ENCODE measurements at places on chromosomes 12 and 14. TPM values are rescaled to one million over a fixed set of nuclear protein-coding genes. Genes with fewer than 3 reads are reported as not detected.

GRCh38 chr12:122422730-122423257, 325 bp upstream of the CLIP1 start:
- no peak for DNase-seq

DNA sequence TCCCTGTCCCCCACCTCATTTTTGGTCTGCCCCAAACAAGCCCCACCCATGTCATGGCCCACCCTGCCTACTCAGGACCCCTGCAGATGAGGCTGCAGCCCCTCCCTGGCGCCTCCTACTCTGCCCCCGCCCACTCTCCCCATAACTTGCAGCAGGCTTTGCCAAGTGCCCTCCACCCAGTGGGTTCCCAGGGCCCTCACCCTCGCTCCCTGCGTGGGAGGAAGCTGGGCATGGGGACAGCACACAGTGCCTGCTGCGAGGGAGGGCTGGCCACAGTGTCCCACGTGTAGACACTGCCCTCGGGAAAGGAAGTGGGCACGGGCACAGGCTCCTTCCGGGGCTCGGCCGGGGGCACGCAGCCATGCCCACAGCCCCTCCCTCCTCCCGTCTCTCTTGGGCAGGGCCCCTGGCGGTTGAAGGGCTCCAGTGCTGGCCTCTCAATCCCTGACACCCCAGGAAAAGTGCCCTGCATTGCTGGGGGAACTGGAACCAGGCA, 9.4 kb downstream of the AKT1 start:
- DNase-seq, result no peak

DNA sequence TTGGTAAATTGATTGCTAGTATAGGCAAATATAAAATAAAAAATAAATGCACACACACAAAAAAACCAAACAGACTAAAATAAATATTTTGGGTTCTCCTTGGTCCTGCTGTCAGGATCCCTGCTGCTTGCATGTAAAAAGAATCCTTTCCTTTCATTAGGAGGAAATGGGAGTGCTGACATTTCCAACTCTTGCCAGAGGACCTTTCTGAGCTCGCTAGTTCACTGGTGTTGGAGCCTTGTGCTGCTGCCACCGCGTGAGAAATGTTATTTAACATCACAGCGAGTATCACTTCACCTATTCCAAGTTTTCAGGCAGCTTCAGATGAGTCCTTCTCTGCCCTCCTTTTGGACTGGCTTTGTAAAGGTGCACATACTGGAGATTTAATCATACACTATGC, 358.9 kb downstream of the NPAS3 start:
- peak; percentile 7 for DNase-seq

- DNase-seq, result no peak
These were observed 53.4 kb downstream of the SPTB start for GRCh38 chr14:64826333-64826732.

DNA sequence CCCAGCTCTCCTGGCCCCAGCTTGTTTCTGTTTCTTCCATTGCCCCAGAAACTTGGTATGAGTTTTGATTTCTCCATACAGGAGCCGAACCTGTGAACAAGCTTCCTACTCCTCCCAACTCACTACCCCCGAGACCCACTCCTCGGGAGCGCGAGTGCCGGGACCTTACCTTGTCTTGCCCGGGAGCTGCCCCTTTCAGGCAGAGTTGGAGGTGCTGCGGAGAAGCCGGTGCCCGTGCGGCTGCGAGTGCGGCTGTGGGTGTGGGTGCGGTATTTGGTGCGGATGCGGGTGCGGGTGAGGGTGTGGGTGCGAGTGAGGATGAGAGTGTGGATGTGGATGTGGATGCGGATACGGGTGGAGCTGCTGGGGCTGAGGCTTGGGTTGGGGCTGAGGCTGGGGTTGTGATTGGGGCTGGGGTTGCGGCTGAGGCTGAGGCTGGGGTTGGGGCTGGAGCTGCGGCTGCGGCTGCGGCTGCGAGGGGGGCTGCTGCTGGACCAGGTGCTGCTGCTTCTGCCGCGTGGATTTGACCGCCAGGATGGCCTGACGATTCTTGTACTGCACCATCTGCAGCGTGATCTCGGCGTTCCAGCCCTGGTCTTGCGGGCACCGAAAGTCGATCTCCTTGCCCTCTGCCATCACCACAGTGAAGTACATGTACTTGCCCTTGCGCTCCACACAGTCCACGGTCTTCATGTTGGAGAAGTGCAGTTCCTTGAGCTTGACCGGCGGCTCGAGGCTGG, 1.1 kb downstream of the PHLDA1 start:
- DNase-seq, result peak; percentile 66

- DNase-seq, result no peak
These were observed 8.9 kb upstream of the TCL1B start for GRCh38 chr14:95677179-95677835.

DNA sequence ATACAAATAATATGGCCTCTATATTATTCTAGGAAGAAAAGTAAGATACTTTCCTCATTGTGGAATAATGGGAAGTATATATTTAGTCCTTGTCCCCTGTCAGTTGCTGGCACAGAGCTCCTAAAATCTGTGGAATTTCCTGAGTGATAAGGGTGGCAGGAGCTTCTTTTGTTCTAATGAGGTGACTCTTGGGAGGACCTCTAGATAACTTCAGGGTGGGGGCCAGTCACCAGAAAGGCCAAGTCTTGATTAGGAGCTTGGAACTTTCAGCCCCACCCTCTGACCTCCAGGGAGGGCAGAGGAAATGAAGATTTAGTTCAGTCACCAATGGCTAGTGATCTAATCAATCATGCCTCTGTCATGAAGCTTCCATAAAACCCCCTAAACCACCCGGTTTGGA, 179.9 kb upstream of the PRICKLE1 start:
- no peak for DNase-seq

- no peak for DNase-seq
These were observed 32.1 kb upstream of the STON2 start for GRCh38 chr14:81432219-81432661.

- DNase-seq, result no peak
These were observed 58.7 kb upstream of the CCND2 start for GRCh38 chr12:4214877-4215228.

DNA sequence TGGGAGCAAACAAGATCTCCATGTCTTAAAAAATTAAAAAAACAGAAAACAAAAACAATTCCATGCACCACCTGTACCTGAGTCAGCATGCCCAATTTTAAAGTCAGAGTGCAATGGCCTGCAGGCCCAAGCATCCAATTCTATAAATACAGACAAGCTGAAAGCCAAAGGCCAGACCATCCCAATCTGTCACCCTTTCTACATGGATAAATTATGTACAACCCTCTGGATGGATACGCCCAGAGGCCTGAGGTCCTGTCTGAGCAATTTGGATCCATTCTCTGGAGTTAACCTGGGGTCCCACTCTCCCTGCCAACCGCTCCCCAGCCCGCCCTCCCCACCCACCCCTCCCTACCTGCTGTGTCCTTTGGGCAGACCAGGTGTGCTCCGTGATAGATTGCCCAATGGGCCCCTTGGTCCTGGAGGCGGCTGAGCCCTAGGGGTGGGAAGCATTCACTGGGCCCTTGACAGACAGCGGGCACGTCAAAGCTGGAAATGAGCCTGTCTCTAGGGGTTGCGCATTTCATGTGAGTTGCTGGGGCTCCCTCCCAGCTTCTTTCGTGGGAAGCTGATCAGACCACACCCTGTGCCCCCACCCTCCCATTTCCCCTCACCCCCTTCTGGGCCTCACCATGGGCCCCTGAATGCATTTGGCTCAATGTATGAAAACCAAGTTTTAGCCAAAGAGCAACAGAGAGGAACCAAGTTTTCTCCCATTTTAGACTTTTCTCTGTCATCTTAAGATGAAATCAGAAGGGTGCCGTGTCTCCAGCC, 171.3 kb downstream of the BCL11B start:
- no peak for DNase-seq

DNA sequence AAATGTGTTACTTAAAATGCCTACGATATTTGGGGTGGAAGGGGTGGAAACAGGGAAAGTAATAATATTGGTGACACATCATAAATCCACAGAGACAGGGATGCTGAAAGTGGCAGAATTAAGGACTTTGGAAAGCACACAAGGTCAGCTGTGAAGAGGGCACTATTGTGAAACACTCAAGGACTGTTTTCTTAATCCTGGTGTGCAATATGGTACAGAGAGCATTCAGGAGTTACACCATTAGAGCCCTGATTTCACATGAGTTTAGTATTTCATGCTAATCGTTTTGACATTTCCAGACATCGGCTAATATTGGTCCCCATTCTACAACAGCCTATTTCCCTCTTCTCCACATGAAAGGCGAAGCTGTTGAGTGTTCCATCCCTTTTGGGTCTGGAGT, 219.2 kb downstream of the MSRB3 start:
- DNase-seq, result no peak

DNA sequence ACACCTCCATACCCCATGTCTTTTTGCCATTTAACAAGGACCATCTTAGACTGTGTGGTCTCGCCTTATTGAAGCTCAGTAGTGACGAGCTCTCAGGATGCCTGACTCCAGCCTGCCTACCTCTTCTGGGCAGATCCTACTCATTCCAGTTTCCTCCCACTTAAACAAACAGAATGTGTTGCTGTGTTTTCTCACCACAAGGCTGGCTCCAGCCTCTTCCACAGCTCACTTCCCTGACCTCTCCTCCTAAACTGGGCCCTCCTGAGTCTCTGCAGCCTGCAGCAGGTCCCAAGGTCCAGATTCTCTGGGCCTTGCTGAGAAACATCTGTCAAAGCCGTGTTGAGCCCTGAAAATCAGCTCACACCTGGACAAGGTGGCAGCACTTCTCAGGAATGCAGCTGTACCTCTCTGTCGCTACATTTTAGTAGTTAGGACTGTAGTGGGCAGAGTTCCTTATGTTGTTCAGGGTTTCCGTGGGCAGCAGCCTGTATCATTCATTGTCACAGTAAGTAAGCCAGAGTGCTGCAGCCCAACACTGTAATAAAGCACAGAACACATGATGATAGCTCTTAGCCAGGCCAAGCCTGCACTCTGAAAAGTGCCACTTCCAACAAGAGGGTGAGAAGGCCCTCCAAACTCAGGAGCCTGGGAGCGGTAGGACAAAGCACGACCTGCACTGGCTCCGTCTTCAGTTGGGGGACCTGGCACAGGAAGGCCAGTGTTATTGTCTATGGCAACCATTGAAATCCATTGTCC, 68.5 kb downstream of the NKX2-1 start:
- no peak for DNase-seq

DNA sequence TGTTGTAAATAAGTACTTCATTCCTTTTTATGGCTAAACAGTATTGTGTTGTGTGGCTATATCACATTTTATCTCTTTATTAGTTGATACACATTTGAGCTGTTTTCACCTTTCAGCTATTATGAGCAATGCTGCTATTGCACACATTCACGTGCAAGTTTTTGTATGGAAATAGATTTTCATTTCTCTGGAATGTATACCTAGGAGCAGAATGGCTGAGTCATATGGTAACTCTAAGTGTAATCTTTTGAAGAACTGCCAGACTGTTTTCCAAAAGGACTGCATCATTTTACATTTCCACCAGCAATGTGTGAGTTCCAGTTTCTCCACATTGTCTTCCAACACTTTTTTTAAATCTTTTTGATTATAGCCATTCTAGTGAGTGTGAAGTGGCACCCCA, 134.0 kb downstream of the SRGAP1 start:
- DNase-seq, result no peak

DNA sequence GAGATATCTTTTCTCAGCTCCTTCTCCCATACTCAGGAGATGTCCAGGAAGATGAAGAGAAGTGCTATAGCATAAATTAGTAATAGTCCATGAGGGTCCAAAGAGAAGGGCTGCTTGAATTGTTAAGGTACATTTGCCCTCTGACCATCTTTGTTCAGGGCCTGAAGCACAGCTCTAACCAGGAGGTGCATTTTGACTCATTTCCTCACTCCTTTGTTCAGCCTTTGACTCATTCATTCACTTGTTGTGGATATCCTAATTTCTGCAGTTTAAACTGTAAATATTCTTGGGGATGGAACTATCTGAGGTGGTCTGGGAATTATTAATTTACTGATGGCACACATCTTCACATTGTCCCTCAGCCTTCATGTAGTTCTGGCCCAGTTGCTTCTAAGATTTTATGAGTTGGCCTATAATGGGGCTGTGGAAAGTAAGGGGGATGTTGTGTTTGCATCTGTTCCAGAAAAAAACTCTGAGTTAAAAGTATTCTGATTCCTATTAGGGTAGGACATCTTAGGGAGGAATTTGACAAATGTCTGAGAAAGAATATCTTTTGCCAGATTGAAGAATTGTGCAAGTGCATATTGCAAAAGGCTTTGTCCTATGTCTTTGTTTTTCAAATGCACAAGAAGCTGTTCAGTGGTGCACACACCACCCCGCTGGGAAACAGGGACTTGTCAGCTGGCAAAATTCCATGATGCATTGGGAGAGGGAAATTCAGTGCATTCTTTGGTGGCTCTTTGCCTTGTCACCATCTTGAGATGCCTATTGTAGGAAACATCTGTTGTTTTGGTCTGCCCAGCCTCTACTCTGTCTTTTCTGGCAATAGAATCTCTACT, 22.1 kb downstream of the SMOC1 start:
- DNase-seq, result no peak

DNA sequence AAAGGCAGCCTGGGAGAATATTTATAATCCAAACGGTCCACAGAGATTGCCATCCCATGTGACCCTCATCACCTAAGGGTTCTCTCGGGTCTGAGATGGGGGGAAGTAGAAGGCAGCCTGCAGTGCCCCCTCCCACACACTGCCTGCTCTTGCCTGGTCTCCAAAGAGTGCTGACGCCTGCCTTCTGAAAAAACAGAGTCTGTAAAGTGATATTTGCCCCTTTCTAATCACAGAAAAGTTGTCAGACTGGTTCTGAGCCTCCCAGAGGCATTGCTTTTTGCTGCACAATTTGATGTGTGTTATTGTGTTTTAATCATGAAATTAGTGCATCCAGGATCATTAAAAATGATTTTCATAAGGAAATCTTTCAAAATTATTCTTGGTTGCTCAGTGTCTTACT, 59.2 kb downstream of the TMEM30B start:
- DNase-seq, result no peak

DNA sequence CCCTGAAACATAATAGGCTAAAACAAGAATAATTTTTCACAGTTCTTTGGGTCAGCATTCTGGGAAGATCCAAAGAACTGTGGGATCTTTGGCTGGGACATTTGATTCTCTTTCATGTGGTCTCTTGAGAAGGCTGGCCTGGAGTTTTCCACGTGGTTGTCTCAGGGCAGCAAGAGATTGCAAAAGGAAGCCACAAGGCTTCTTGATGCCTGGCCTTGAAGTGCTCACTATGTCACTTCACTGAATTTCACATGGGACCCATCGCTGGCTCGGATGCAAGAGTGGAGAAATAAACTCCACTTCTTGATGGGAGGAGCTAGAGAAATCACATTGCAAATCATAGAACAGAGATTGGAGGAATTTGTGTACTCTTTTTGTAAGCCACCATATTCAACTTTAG, 343.4 kb downstream of the MED13L start:
- DNase-seq, result no peak

KRT77 gene
- total RNA-seq, result not detected

HOTAIR gene
- total RNA-seq, result not detected

ATF7 gene
- 7.1 TPM for total RNA-seq

GALNT8 gene
- total RNA-seq, result 4.1 TPM

CATSPERB gene
- 0.41 TPM for total RNA-seq

FAIM2 gene
- total RNA-seq, result not detected

FOXA1 gene
- 3.4 TPM for total RNA-seq

DDX23 gene
- total RNA-seq, result 101 TPM

MLEC gene
- 142 TPM for total RNA-seq

PZP gene
- total RNA-seq, result not detected

Data from H7 (cell line).